ENCODE measurements at places on chromosomes 16 and 17. TPM values are rescaled to one million over a fixed set of nuclear protein-coding genes. Genes with fewer than 3 reads are reported as not detected.

The KRT17 gene
- total RNA-seq, result not detected

The RMI2 gene
- 11.6 TPM for total RNA-seq

- no peaks in the 10 kb centered on the region for H3K36me3 ChIP-seq
- no peak for DNase-seq
- H3K27ac ChIP-seq, result no peak overlapping the region
Measured at GRCh38 chr16:27152121-27152520, 51.2 kb upstream of the KDM8 start.

The CIAO2B gene
- 147 TPM for total RNA-seq

DNA sequence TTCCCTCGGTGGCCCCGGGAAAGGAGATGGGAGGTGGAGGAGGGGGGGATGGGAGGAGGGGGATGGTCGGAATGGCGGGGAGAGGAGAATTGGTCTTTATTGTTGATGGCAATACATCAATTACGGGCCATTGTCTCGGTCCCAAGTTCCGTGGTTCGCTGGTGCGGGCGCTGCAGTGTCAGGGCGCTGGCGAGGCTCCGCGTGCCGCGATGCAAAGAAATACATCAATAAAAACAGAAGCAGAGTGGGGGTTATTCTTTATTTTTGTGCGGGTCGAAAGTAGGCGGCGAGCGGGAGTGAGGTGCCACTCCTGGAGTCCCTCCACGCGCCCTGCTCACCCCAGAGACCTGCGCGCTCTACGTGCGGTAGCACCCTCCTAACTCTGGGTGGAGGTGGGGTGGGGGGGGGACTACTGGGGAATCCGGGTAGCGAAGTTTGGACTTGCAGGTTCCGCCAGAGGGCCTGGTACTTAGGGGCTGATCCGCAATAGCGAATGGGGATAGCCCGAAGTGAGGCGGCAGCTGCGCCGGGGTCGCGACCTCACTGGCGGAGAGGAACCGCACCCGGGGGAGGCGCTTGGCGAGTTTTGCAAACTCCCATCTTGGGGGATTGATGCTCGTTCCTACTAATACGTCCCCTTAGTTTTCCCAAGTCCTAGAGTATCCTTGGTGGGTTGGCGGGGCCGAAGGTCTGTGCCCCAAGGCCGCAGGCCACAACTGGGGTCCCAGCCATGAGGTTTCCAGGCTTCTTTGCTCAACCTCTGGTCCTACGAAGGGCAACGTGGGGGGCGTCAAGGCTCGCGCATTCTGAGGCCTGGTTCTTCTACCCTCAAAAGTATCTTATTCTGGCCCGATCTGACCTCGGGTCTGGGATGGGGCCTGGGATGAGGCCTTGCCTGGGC is 3.5 kb upstream of the SALL1 start:
- H3K36me3 ChIP-seq, result peaks cover 8% of the 10 kb centered on the region
- peaks cover 4% of the 10 kb centered on the region for H3K4me1 ChIP-seq
- H3K4me3 ChIP-seq, result no peak overlapping the region
- no peak for DNase-seq
- no peak overlapping the region for H3K27ac ChIP-seq

DNA sequence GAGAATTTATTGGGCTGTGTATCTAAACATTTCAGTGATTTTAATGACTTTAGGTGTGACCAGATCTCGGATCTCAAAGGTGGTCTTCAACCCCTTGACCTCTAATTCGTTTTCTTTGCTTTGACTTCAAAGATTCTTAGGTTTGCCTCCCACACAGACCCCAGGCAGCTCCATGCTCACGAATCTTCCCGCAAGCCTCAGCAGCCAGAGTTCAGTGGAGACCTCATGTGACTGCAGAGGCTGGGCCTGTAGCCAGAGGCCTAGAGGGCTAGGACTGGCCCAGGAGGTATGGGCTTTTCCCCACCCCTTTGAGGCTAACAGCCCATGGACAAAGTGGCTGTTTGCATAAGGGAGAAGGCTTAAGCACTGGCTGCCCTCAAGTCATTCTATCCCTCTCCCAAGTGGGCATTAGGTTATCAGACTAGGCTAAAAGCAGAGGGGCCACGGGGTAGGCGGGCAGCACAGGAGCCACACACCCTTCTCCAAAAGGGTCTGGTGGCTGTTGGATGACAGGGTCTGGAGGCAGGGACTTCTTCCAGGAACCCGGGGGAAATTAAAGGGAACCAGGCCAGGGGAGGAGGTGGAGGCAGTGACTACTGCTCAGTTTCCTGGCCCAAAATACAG is 3.0 kb downstream of the HIRIP3 start:
- H3K36me3 ChIP-seq, result peaks cover 6% of the 10 kb centered on the region
- H3K4me1 ChIP-seq, result peaks cover 29% of the 10 kb centered on the region
- H3K27me3 ChIP-seq, result no peaks in the 10 kb centered on the region

The PYDC1 gene
- not detected for total RNA-seq

- H3K4me3 ChIP-seq, result peak overlapping the region; percentile 84
- DNase-seq, result no peak
- H3K36me3 ChIP-seq, result peaks cover 13% of the 10 kb centered on the region
- H3K27me3 ChIP-seq, result no peaks in the 10 kb centered on the region
- H3K27ac ChIP-seq, result peak overlapping the region; percentile 60
- H3K4me1 ChIP-seq, result peaks cover 39% of the 10 kb centered on the region
Measured at GRCh38 chr17:56832446-56832845, 1.3 kb downstream of the C17orf67 start.

DNA sequence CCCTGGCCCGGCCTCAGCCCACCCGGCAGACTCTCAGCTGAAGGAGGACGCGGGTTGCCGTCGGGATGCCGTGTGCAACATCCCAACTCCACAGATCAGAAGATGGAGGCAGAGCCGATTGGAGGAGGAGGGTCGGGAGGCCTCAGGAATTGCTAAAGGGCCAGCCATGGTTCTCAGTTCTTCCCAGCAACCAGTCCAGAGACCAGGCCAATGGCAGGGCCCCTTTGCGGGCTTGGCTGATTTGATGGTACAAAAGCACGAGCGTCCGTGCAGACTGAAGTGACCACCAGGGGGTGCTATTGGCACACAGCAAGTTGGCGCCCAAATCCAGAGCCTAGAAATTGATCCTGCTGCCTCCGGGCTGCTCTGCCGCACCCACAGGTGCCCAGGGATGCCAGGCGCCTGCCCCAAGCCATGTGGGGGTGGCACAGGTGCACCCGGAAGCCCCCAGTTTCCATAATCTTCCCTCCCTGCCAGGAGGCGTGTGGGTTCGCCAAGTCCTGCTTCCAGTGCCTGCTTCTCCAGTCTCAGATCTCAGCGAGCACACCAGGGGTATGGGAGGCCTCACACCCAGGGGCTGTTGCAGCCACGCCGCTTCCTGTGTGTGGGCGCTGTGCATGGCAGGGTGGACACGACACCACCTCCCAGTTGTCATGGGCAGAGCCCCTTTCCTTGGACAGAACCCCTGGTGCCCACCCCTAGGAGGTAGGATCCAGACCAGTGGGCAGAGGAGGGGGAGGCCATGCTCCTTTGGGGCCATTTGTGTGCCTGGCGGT is 7.1 kb upstream of the TEX19 start:
- H3K4me3 ChIP-seq, result no peak overlapping the region
- peak; percentile 78 for DNase-seq
- H3K27ac ChIP-seq, result no peak overlapping the region
- no peaks in the 10 kb centered on the region for H3K4me1 ChIP-seq
- no peaks in the 10 kb centered on the region for H3K36me3 ChIP-seq

The GLP2R gene
- not detected for total RNA-seq

The APOBR gene
- 12.5 TPM for total RNA-seq

DNA sequence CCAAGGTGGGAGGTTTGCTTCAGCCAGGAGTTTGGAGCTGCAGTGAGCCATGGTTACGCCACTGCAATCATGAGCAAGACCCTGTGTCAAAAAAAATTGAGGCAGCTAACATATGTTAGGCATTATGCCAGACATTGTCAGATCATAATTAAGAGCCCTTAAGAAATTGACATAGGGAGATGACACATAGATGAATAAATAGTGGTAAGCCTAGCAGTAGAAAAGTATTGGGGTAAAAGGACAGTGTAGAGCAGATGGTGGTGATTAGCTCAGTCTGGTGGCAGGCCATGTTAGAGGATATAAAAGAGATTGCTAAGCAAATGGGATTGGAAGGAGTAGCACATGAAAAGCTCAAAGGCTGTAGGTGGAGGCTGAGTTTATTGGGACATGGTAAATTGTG is 22.6 kb downstream of the SRCAP start:
- no peak overlapping the region for H3K4me3 ChIP-seq
- DNase-seq, result no peak
- H3K27ac ChIP-seq, result peak overlapping the region; percentile 9
- H3K27me3 ChIP-seq, result no peaks in the 10 kb centered on the region

- no peak overlapping the region for H3K27ac ChIP-seq
- H3K36me3 ChIP-seq, result no peaks in the 10 kb centered on the region
- H3K27me3 ChIP-seq, result no peaks in the 10 kb centered on the region
- H3K4me3 ChIP-seq, result no peak overlapping the region
Measured at GRCh38 chr16:48918520-48919258, 308.7 kb upstream of the N4BP1 start.

- H3K27ac ChIP-seq, result no peak overlapping the region
- no peak overlapping the region for H3K4me3 ChIP-seq
- H3K27me3 ChIP-seq, result no peaks in the 10 kb centered on the region
- no peak for DNase-seq
Measured at GRCh38 chr17:40103688-40104087, 3.3 kb upstream of the NR1D1 start.

GRCh38 chr17:1541367-1541904 is 21.2 kb downstream of the PITPNA start:
- no peak overlapping the region for H3K4me3 ChIP-seq
- no peaks in the 10 kb centered on the region for H3K36me3 ChIP-seq
- no peak for DNase-seq

DNA sequence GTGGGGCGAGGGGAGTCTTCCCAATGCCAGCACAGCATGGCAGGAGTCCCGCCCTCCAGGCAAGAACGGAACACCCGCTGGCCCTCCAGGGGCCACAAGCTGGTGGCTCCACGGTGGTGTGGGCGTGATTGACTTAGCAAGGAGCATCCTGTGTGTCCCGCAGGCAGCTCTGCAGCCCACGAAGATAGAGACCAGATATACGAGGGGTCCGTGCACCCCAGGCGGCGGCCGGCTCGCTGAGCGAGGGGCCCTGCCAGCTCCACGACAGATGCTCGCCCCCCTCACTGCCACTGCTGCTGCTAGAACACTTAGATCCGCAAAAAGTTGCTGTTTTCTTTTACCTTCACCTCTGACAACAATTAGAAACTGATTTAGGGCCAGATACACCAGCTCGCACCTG is 10.0 kb upstream of the CACNA1H start:
- H3K4me3 ChIP-seq, result no peak overlapping the region
- H3K4me1 ChIP-seq, result no peaks in the 10 kb centered on the region
- DNase-seq, result no peak
- no peaks in the 10 kb centered on the region for H3K27me3 ChIP-seq
- no peak overlapping the region for H3K27ac ChIP-seq

The CCL16 gene
- total RNA-seq, result not detected

DNA sequence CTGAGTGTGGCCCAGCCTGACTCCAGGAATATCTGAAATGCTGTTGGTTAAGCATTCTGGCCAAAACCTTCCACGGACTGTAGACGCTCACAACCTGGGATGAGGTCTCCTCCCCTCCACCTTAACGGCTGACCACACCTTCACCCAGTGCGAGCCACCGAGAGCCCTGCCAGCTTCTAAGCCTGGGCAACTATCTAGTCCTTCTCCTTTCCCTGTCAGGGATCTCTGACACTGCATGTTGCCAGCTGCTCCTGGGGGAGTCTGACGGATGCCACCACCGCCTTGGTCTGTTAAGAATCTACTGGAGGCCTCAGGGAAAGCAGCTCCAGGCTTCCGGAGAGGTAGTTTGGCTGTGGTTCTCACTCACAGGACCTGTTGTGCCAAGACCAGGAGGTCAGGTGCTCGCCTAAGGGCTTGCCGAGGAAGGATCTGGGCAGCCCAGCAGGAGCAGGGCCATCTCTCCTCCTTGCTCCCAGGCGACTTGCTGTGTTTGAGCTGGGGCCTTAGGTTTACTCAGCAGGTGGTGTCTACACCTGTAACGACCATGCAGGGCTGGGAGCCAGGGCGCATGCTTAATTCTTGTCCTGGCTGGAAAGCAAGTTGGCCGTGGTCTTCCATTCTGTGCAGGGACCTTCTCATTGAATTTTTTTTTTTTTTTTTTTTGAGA is 111.8 kb downstream of the NTN1 start:
- H3K4me3 ChIP-seq, result no peak overlapping the region
- no peak for DNase-seq
- peaks cover 10% of the 10 kb centered on the region for H3K27me3 ChIP-seq
- H3K27ac ChIP-seq, result no peak overlapping the region
- H3K36me3 ChIP-seq, result no peaks in the 10 kb centered on the region

DNA sequence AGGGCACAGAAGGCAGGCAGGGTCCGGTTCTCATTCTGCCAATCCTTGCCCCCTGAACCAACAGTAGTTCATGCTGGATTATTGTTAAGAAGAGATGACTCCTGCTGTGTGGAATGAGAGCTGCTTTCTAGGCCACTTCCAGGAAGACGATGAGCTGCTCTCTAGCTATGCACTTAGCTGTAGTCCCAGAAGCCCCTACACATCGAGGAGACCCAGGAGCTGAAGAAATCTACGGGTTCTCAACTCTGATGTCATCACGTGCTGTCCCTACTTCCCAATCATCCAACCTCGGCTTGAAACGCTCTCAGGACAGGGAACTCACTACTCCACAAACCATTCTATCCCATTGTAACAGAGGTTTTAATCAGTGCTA is 29.0 kb upstream of the EMP2 start:
- no peak overlapping the region for H3K27ac ChIP-seq
- no peaks in the 10 kb centered on the region for H3K36me3 ChIP-seq
- DNase-seq, result no peak
- no peaks in the 10 kb centered on the region for H3K4me1 ChIP-seq
- H3K4me3 ChIP-seq, result no peak overlapping the region

DNA sequence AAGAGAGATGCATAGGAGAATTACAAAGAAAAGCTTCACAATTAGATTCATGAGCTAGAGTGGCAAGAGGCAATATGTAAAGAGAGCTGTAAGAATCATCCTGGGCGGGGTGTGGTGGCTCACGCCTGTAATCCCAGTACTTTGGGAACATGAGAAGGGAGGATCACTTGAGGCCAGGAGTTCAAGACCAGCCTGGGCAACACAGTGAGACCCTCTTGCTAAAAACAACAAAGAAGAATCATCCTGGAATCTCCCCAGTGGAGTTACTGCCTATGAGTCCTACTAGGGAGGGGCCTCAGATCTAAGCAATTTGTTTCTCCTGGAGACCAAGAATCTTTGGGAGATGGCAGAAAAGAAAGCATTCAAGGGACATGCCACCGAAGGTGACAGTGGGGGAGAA is 119.1 kb downstream of the HIC1 start:
- no peaks in the 10 kb centered on the region for H3K27me3 ChIP-seq
- H3K27ac ChIP-seq, result peak overlapping the region; percentile 7
- peaks cover 43% of the 10 kb centered on the region for H3K4me1 ChIP-seq
- DNase-seq, result no peak
- H3K36me3 ChIP-seq, result peaks cover 7% of the 10 kb centered on the region

All from natural killer cell treated with Interleukin-12 subunit alpha and Interleukin-12 subunit beta and Interleukin-15 and Interleukin-18, amount 100 ng/mL, for 72 hours (primary cell).